ENCODE measurements at places on chromosomes 6 and 20.

DNA sequence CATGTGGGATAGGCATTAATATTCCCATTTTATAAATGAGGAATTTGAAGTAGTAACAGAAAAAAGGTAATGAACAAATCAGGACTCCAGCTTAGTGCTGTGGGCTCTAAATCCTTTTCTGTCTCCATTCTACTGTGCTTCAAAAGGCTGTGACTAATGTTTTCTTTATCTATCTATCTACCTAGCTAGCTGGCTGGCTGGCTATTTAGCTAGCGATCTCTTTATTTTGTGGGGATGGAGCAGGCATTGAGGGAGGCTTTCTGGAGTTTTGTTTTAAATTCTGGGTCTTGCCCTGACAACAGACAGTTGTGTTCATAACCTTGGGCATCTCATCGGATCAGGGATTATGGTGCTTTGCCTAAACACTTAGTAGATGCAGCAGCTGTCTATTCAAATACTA is 139.2 kb downstream of the SOX4 start:
- no peak for DNase-seq

GRCh38 chr6:56902641-56903464 is 52.1 kb upstream of the BEND6 start:
- DNase-seq: peak; percentile 46

DNA sequence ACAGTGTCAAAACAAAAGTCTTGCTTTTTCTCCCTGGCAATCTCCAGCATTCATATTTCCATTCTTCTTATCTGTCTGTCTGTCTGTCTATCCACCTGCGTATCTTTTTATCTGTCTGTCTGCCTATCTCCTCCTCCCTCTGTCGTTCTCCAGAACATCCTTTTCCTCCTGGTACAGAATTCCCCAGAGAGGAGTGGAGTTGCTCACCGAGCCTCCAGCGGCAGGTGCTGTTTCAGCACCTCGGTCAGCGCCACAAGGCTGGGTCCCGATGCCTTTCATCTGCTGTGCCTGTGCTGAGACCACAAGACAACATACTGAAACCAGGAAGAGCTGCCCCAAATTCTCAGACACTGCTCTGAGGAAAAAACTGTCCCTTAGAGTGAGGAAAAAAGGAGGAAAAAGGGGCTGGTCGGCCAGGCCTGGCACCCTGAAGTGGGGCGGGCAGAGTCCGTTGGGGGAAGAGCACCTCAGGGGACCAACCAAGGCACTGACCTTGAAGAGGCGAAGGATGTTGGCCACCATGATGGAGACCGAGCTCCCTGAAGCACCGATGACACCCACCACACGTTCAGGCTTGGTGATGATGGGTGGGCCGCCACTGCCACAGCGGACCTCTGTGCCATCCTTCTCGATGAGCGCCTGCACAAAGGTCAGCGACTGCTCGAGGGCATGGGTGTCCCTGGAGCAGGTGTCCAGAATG is 13.3 kb downstream of the GRM4 start:
- no peak for DNase-seq

GRCh38 chr20:22531756-22532155 is 52.6 kb downstream of the FOXA2 start:
- no peak for DNase-seq

DNA sequence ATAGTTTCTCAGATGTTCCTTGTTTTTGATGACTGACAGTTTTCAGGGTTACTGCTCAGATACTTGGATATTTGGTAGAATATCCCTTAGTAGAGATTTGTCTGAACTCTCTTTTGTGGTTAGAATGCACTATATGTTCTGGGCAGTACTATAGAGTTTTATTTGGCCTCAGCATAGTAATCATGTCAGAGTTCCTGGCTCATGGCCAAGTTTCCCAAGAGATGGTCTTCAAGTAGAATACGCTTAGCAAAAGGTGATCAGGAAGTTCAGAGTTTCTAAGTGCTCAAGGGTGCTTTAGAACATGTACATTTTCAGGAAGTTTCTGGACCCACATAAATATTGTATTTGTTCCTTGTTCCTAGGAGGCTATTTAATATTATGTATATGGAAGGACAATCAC is 1209.7 kb upstream of the GJE1 start:
- peak; percentile 31 for DNase-seq

DNA sequence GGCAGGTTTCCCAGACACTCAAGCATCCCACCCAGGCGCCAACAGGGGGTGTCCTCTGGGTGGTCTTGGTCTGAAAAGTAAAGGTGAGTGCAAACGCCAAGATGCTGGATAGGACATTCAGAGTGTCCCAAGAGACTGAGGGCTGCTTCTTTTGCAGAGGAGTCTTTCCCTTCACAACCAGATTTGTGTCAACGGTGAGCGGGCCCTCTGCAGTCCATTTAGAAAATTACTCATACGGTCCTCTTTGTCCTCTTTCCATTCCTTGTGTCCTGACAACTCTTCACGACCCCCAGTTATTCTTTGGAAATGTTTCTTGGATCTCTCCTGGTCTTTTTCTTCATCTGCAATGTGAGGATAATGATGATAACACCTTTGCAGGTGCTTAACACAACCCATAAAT is 257.8 kb downstream of the CDC5L start:
- DNase-seq: no peak

DNA sequence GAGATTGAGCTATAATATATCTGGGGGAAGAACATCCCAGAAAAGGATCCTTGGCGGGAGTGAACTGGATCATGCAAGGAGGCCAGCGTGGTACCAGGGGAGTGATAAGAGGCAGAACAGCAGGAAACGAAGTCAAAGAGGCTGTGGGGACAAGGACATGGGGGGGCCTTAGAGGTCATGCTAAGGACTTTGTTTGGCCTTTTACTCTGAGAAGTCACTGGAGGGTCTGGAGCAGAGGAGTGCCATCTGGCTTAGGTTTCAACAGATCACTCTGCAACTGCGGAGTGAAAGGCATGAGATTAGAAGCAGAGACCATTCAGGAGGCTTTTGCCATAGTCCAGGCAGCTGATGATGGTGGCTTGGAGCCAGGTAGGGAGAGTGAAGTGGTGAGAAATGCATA is 24.3 kb downstream of the MRAP2 start:
- DNase-seq: no peak

GRCh38 chr6:148430897-148431296 is 88.3 kb downstream of the SASH1 start:
- peak; percentile 76 for DNase-seq

- DNase-seq: no peak
Measured at GRCh38 chr6:105872249-105872648, 213.9 kb upstream of the PRDM1 start.

DNA sequence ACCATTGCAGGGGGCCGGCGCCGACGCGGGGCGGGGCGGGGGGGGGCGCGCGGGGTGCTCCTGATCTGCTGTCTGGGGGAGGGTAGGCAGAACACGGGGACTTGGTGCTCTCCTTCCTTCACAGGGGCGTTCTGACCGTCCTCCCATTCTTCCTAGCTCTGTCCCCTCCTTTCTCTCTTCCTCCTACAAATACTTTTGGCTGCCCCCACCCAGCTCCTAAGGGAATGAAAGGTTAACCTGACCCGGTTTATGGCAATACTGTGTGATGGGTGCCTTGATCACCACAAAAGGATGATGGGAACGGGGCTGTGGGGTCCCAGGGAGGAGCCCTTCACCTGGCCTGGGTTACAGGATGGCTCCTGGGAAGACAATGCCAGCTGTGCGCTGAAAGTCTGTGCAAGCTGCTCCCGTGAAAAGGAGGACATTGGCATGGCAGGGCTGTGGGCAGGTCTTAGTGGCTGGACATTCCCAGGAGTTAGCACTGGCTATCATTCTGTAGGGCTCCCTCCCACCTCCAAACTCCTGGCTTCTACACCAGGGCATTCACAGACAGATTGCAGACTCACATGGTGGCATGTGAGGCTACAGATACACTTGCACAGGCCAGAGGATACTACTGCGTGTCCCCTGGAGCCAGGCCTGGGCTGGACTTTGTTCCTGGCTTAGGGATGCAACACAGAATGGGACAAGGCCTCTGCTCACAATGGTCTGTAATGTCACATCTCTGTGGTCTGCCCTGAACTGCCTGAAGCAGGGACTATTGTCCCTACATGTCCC is 1.9 kb upstream of the TPD52L2 start:
- no peak for DNase-seq

DNA sequence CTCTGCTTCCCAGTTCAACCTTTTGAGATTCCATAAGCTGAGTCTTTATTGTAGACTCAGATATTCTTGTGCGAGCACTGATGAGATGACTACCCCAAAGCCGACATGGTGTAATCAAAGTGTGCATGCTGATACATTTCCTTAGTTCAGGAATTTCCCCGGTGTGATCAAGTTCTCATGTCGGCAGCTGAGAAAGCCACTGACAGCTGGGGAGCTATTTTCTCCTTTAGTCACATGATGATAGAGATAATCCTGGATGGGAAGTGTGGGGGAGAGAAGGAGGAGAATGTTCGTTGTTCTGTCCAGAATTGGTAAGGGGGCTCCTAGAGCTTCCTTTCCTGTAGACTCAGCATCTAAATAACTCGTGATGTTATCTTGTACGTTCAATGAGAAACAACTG is 7.7 kb upstream of the CAP2 start:
- DNase-seq: no peak

GRCh38 chr20:38108986-38109541 is 56.0 kb downstream of the TGM2 start:
- no peak for DNase-seq

GRCh38 chr20:17663040-17663399 is 19.0 kb downstream of the RRBP1 start:
- DNase-seq: no peak

DNA sequence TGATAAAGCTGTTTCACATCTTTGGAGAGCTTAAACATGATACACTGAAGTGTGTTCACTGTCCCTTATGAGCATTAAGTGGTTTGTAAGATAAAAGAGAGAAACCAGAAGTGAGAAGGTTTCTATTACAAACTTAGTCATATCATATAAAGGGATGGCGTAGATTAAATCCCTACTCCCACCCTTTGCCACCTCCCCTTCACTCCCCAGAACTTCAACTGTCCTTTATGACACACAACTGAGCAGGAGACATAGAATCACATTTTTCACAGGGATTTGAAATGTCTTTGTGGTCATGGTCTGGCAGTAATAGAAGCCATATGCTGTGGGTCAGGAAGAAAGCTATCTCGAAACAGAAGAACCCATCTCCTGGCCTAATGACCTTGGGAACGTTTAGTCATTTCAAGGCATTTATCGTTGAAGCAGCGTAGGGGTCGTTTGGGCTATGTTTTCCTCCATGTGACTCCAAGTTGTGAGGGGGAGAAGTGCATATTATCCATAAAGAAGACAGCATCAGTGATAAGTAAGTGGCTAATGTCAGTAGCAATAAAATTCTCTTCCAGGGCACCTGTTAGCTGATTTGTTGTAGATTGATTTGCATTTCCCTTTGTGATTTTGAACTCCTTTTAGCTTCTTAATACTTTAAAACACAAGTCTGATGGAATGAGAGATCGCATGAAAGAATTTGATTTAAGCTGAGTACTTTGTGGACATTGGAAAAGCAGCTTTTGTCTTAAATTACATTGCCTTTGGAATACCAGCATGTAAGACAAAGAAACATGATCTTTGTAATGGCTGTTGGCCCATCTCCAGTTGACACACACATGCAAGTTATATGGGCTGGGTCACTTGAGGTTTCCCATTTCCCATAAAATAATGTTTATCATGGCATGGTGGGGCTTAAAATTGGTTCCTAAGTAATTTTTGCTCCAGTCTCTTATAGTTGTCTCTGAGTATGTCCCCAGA is 501.5 kb upstream of the FLRT3 start:
- DNase-seq: peak; percentile 16

GRCh38 chr6:2209226-2209809 is 36.1 kb downstream of the GMDS start:
- peak; percentile 85 for DNase-seq

GRCh38 chr6:20839630-20840029 is 305.4 kb downstream of the CDKAL1 start:
- no peak for DNase-seq

DNA sequence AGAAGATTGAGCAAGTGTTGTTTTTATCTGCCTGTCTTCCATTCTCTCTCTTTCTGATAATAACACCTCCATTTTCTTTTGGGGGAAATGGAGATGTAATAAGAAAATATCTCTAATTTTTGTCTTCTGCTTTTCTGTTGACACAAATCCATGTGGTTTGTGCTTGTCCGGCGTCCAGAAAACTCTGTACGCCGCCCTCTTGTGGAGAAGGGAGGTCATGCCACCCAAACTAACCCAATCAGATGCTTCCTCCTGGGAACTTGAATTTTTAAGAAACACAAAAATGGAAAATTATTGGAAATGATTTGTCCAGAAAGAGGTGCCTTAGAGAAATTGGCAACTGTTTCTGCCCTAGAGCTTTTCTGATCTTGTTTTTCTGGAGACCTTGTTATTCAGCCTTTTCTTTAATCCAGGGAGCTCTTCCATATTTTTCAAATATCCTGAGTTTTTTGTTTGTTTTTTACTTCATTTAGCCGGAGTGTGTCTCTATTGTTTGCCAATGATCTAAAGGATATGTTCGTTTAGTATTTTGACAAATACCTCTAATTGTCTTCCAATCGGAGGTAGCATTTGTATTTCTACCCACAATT is 17.8 kb upstream of the FNDC1 start:
- DNase-seq: peak; percentile 53

- DNase-seq: peak; percentile 56
Measured at GRCh38 chr6:168884646-168885086, 369.0 kb downstream of the THBS2 start.

- DNase-seq: no peak
Measured at GRCh38 chr6:33347816-33348215, 30.3 kb upstream of the ZBTB22 start.

DNA sequence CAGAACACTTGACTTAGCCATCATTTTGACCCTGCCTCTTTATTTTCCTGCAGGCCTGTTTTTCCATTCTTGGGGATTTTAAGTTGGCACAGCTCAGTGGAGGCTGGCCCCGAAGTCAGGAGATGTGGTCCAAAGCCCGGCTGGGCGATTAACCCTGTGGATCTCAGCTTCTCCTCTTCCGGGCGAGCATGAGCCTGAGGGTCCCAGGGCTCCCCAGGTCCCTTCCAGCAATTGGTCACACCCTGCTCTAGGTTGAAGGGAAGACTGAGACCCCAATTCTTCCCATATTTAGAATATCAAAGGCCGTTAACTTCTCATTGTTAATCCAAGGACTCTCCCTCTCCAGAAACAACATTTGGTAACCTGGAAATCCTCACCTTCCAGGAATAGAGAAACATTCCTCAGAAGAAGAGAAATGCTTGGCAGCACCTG is 2.3 kb downstream of the THBS2 start:
- no peak for DNase-seq

- no peak for DNase-seq
Measured at GRCh38 chr6:30127238-30128093, 8.5 kb upstream of the TRIM40 start.

- no peak for DNase-seq
Measured at GRCh38 chr20:46901638-46902037, 7.0 kb downstream of the EYA2 start.

All from NCI-H1105 treated with DMSO at 0.1 percent for 48 hours (cell line).